ENCODE measurements at places on chromosomes 1 and 21. TPM values are rescaled to one million over a fixed set of nuclear protein-coding genes. Genes with fewer than 3 reads are reported as not detected.

The CHIA gene
- not detected for total RNA-seq

GRCh38 chr1:96632045-96632664, 89.4 kb upstream of the PTBP2 start:
- no peak for DNase-seq

DNA sequence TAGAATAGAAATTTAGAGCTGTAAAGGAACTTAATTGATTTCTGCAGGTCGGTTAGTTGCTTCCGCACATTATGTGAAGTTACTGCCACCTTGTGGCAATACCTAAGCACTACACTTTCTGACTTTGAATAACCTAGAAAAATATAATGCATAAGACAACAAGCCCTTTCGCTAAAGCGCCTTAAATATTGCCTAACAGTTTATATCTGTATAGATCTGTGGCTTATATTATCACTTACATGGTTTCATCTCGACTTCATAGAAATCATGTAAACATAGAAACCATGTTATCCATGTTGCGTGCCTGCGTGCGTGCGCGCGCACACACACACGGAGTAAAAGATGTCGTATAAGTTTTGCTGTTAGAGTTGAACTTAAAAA, 10.9 kb upstream of the IFI16 start:
- no peak for DNase-seq

GRCh38 chr1:153400244-153400643, 9.4 kb upstream of the S100A8 start:
- DNase-seq, result no peak

- no peak for DNase-seq
These were observed 594.7 kb upstream of the CAMK1G start for GRCh38 chr1:208988811-208989222.

All from glomerular endothelial cell (primary cell).